Aorta (tissue), 5 donors: ENCODE measurements at places on chromosomes 12 and 14. TPM values are rescaled to one million over a fixed set of nuclear protein-coding genes. Genes with fewer than 3 reads are reported as not detected.

GALNT16 gene
- total RNA-seq: 7.0 TPM

POTEG gene
- total RNA-seq: not detected

DCN gene
- 2,873 TPM for total RNA-seq

POLE2 gene
- total RNA-seq: 3.2 TPM

NUAK1 gene
- 28.2 TPM for total RNA-seq

NYNRIN gene
- total RNA-seq: 11.2 TPM

KLC1 gene
- total RNA-seq: 315 TPM

SPRYD4 gene
- 3.6 TPM for total RNA-seq

GLT8D2 gene
- total RNA-seq: 28.2 TPM

- DNase-seq: no peak
Measured at GRCh38 chr12:42758806-42759205, 169.3 kb upstream of the PRICKLE1 start.

DNA sequence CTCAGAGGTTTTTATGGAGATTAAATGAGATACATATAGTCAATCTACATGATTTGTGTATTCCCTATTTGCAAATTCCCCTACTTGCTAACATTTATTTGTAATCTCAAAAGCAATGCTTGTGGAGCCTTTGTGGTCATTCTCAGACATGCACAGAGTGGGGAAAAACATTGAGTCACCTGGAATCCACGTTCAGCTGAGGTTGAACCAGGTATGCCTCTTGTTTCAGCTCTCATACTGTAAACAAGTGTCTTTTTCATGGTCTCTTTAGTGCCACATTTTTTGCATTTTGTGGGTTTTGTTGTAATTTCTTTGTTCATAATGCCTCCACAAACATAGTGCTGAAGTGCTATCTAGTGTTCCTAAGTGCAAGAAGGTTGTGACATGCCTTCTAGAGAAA is 181.9 kb downstream of the BCAT1 start:
- no peak for DNase-seq

- DNase-seq: peak; percentile 61
Measured at GRCh38 chr14:102485693-102486512, 23.7 kb downstream of the ANKRD9 start.

GRCh38 chr14:30211326-30211725 is 283.7 kb upstream of the PRKD1 start:
- DNase-seq: no peak

- DNase-seq: no peak
Measured at GRCh38 chr12:47417121-47417520, 288.7 kb downstream of the RPAP3 start.

- no peak for DNase-seq
Measured at GRCh38 chr14:91366749-91367148, 50.9 kb downstream of the CCDC88C start.

DNA sequence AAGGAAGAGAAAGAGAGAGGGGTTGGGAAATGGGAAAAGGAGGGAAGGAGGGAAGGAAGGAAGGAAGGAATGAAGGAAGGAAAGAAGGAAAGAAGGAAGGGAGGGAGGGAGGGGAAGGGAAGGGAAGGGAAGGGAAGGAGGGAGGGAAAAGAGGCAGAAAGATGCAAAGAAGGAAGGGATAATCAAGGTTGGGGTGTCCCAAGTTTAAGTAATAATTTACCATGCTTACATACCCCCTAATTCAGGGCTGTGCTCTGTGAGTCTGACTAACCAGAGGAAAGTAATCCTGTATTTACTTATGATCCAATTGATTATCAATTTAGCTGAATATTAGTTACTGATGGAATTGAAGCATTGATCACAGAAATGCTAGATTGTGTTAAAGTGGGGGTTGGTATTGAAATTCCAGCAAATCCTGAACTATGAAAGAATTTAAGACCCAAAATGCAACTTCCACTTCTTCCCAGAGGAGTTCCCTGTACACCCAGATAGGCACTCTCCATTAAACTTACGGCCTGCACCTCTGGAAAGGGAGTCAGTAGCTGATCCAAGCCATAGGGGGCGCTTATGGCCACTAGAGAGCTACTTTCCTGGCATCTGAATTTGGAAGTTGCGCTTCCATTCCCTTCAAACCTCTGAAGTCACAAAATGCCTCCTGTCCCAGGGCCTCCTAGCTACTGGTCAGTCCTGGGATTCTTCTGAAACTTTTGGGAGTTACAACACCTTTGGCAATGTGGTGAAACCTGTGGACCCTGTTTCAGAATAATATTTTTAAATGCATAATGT is 162.7 kb upstream of the PWP1 start:
- DNase-seq: no peak

DNA sequence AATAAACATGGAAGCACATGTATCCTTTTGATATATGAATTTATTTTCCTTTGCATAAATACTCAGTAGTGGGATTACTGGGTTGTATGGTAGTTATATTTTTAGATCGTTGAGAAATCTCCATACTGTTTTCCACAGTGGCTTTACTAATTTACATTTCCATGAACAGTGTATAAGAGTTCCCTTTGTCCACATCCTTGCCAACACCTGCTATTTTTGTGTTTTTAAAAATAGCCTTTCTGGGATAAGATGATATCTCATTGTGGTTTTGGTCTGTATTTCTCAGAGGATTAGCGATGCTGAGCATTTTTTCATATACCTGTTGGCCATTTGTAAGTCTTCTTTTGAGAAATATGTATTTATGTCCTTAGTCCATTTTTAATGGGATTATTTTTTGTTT is 329.2 kb upstream of the KITLG start:
- DNase-seq: no peak

GRCh38 chr12:14714437-14714836 is 18.0 kb upstream of the GUCY2C start:
- no peak for DNase-seq

DNA sequence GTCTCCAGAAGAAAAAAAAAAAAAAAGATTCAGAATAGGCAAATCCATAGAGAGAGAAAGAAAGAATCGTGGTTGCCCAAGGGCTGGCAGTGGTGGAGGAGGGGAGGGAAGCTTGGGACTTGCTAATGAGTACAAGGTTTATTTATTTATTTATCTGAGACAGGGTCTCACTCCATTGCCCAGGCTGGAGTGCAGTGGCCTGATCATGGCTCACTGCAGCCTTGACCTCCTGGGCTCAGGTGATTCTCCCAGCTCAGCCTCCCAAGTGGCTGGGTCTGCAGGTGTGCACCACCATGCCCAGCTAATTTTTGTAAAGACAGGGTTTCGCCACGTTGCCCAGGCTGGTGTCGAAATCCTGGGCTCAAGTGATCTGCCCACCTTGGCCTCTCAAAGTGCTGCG is 9.7 kb upstream of the TNFRSF1A start:
- DNase-seq: no peak

- DNase-seq: no peak
Measured at GRCh38 chr12:67772267-67773169, 124.0 kb downstream of the DYRK2 start.

DNA sequence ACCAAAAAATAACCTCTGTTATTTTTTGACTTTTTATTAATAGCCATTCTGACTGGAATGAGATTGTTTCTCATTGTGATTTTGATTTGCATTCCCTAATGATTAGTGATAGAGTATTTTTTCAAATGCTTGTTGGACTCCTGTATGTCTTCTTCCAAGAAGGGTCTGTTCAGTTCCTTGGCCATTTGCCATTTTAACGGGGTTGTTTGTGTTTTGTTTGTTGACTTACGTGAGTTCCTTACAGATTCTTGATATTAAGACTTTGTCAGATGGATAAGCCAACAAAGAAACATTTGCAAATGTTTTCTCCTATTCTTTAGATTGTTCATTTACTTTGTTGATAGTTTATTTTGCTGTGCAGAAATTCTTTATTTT is 651.6 kb upstream of the LRFN5 start:
- no peak for DNase-seq

DNA sequence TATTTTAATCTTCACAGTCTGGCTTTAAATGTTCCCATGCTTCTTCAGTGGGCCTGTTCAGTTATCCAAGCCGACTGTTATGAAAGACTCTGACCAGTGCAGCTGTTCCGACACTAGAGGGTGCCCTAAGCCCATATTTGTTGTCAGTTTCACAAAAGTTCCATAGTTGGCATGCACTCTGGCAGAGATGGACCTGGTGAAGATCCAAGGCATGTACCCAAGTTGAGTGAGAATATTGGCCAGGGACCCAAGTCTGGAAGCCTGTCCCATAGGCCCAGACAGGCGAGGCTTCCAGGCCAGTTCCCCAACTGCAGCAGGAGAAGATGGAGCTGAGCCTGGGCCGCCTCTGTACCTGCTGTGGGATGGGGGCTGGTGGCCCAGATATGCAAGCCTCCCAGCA is 27.4 kb upstream of the GUCY2C start:
- DNase-seq: no peak

GRCh38 chr14:55152052-55152753 is 23.2 kb downstream of the LGALS3 start:
- DNase-seq: no peak
